ENCODE measurements at places on chromosomes 2 and 18. TPM values are rescaled to one million over a fixed set of nuclear protein-coding genes. Genes with fewer than 3 reads are reported as not detected.

Gene CTAGE1
- not detected for total RNA-seq

Gene CTDP1
- 27.4 TPM for total RNA-seq

Gene LTBP1
- total RNA-seq = 502 TPM

Gene L3MBTL4
- 0.44 TPM for total RNA-seq

Gene SPATA3
- total RNA-seq = not detected

Gene SGO2
- 27.8 TPM for total RNA-seq

Gene MC4R
- total RNA-seq = not detected

Gene OTOS
- total RNA-seq = not detected

Gene TCF23
- total RNA-seq = not detected

Gene COL6A3
- total RNA-seq = 2,978 TPM

Gene RSAD2
- total RNA-seq = 1.5 TPM

Gene CDH2
- total RNA-seq = 107 TPM

Gene PID1
- 5.7 TPM for total RNA-seq

Data from uterine smooth muscle cell (primary cell).